ENCODE measurements at places on chromosomes 6 and 20.

- H3K4me1 ChIP-seq: peaks cover 10% of the 10 kb centered on the region
- H3K4me3 ChIP-seq: no peak overlapping the region
- peaks cover 5% of the 10 kb centered on the region for H3K27me3 ChIP-seq
- H3K27ac ChIP-seq: no peak overlapping the region
- peaks cover 10% of the 10 kb centered on the region for H3K36me3 ChIP-seq
Measured at GRCh38 chr6:14524319-14524718, 406.7 kb downstream of the CD83 start.

- no peaks in the 10 kb centered on the region for H3K36me3 ChIP-seq
- DNase-seq: no peak
- no peaks in the 10 kb centered on the region for H3K27me3 ChIP-seq
- no peak overlapping the region for H3K27ac ChIP-seq
- H3K4me1 ChIP-seq: no peaks in the 10 kb centered on the region
- H3K4me3 ChIP-seq: no peak overlapping the region
Measured at GRCh38 chr6:32436995-32437836, 2.5 kb upstream of the HLA-DRA start.

DNA sequence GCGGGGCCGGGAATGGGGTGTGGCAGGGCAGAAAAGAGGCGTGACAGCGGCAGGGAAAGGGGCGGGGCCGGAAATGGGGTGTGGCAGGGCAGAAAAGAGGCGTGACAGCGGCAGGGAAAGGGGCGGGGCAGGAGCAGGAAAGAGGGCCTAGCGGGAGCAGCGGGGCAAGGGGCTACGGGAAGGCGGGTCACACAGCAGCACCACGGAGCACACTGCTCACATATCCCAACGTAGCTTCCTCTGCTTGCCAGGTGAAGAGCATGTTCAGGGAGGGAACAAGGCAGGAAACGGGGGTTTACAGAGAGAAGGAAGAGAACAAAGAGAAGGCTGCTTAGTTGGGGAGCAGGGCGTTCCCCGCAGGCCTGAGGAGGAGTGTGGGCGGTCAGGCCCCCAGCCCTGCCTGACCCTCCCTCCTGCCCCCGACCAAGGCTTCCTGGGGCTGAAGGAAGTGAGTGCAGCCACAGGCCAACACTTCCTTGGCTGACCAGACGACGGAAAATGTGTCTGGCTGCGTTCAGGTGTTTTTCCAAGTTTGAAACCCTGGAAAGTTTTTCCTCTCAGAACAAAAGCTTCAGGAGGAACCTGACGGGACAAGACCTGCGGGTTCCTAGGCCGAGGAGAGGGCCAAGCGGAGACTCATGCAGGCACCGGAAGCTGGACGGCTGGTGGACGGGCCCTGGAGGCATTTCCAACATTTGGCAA lies 13.8 kb downstream of the UCKL1 start:
- DNase-seq: peak; percentile 82
- peaks cover 9% of the 10 kb centered on the region for H3K4me1 ChIP-seq
- H3K27ac ChIP-seq: peak overlapping the region; percentile 68
- no peaks in the 10 kb centered on the region for H3K36me3 ChIP-seq
- H3K27me3 ChIP-seq: peaks cover 16% of the 10 kb centered on the region
- H3K4me3 ChIP-seq: no peak overlapping the region

- no peak overlapping the region for H3K4me3 ChIP-seq
- peaks cover 2% of the 10 kb centered on the region for H3K27me3 ChIP-seq
- H3K36me3 ChIP-seq: no peaks in the 10 kb centered on the region
- no peak overlapping the region for H3K27ac ChIP-seq
- no peak for DNase-seq
Measured at GRCh38 chr6:701700-702479, 9.0 kb upstream of the EXOC2 start.

DNA sequence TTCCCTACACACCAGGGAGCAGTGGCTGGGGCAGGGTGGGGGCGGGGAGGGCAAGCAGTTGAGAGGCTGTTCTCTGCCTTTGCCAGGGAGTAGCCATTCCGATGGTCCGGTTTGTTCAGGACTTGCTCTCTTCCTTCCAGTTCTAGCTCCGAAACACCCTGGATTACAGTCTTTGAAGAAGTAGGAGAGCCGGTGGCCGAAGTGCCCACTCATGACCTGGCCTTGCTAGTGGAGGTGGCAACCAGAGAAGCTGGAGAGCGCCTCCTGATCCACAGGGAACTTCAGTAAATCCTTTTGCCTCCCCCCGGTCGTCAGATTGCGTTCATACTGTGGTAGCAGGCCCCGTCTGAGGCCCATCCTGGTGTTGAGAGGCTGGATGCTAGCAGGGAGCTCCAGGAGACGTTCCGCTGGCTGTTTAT lies 92.8 kb downstream of the ARID1B start:
- H3K4me3 ChIP-seq: peak overlapping the region; percentile 60
- H3K4me1 ChIP-seq: peaks cover 62% of the 10 kb centered on the region

DNA sequence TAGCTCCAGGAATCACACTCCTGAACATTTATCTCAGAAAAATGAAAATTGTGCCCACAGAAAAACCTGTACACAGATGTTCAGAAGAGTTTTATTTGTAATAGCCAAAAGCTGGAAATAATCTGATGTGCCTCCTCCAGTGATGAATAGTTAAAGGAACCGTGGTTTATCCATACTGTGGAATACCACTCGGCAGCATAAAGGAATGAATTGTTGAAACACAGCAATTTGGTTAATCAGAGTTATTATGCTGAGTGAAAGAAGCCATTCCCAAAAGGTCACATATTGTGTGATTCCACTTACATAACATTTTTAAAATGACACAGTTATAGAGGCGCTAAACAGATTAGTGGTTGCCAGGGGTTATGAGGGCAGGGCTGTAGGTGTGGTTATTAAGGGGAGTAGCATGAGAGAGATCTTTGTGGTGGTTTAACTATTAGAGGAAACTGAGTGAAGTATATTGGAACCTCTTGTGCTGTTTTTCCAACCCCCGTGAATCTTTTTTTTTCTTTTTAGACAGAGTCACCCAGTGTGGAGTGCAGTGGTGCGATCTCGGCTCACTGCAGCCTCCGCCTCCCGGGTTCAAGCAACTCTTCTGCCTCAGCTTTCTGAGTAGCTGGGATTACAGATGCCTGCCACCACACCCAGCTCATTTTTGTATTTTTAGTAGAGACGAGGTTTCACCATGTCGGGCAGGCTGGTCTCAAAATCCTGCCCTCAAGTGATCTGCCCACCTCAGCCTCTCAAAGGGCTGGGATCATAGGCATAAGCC lies 26.2 kb downstream of the PSMF1 start:
- H3K36me3 ChIP-seq: no peaks in the 10 kb centered on the region
- H3K27ac ChIP-seq: no peak overlapping the region
- H3K4me1 ChIP-seq: no peaks in the 10 kb centered on the region
- no peak for DNase-seq
- H3K27me3 ChIP-seq: no peaks in the 10 kb centered on the region
- no peak overlapping the region for H3K4me3 ChIP-seq

GRCh38 chr6:19370831-19371230 lies 466.3 kb upstream of the ID4 start:
- no peaks in the 10 kb centered on the region for H3K36me3 ChIP-seq
- H3K4me1 ChIP-seq: peaks cover 26% of the 10 kb centered on the region
- no peak overlapping the region for H3K4me3 ChIP-seq
- no peak for DNase-seq
- H3K27ac ChIP-seq: no peak overlapping the region

Data from glutamatergic neuron (in vitro differentiated cells).